ENCODE measurements at places on chromosomes 2 and 18.

DNA sequence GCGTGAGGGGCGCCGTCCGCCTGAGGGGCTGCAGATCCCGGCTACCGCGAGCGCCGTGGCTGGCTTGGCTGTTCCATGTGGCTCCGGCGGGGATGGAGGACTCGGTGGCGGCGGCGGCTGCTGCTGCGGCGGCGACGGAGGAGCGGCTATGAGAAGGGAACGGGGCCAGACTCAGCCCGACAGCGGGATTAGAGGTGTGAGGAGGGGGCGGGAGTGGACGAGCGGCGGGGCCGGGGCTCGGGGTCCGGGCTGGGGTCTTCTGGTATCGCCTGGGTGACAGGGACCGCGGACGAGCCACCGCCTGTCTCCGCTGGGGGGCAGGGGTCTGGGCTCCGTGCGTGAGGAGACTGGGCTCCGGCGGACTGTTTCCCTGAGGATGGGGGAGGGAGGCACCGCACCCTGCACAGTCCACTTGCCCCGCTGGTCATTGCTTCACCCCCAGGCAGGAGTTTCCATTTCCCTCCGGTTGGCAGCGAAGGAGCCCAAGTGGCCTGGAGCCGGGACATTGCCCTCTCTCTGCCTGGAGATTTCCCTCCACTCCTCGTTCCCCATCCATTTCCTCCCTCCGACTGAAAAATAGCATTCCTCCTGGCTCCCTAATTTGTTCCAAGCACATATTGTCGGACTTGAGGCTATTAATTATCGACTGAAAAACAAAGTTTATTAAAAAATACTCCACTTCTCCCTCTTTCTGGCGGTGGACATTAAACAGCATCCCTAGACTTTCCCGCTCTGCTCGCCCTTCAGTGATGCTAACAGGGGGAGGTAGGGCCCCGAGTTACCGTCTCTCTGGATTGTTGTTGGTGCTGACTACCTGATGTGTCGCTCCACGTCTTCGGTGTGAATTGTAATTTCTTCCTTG lies 577 bp downstream of the EHBP1 start:
- H3K4me3 ChIP-seq = peak overlapping the region; percentile 98
- no peaks in the 10 kb centered on the region for H3K36me3 ChIP-seq
- peak overlapping the region; percentile 88 for H3K27ac ChIP-seq
- peak; percentile 80 for DNase-seq
- H3K27me3 ChIP-seq = no peaks in the 10 kb centered on the region

DNA sequence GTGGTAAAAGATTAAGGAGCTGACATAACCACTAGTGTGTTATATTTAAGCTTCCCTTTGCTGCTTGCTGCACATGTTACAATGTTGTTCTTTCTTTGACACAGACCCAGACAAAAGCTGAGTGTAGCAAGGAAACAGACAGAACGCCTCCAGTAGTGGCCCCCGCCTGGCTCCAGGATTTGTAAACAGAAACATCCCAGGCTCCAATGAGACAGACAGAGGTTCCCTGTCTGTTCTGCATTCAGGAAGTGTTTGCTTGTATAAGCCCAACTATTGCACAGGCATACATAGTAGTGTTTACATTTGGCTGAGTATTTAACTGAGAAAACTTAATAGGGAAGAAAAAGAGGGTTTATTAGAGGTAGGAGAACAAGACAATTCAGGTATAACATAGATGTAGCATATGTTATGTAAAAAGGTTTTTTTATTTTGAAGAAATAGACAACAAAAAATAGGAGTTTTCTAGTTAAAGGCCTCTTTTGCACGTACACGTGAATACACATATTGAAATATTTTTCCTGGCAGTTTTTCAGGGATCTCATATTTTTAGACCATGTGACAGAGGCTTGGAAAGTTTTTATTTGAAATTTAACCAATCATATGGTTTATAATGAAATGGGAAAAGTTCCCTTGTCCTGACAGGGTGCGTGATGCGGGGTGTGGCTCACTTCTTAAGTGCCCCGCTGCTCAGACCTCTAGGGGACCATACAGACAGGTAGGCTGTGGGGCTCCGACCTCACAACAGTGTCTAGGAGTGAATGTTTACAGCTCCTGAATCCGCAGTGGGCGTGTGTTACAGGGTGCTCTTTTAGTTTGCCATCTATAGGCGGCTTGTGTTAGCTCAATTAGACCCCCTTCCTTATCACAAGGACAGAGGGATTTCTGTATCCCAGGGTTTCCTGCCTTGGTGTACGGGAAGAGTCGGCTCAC lies 118.4 kb downstream of the BMPR2 start:
- H3K4me3 ChIP-seq = no peak overlapping the region
- no peaks in the 10 kb centered on the region for H3K27me3 ChIP-seq

GRCh38 chr2:70626254-70626990 lies 72.8 kb upstream of the TGFA start:
- no peaks in the 10 kb centered on the region for H3K36me3 ChIP-seq
- DNase-seq = no peak
- no peaks in the 10 kb centered on the region for H3K27me3 ChIP-seq
- no peaks in the 10 kb centered on the region for H3K4me1 ChIP-seq

DNA sequence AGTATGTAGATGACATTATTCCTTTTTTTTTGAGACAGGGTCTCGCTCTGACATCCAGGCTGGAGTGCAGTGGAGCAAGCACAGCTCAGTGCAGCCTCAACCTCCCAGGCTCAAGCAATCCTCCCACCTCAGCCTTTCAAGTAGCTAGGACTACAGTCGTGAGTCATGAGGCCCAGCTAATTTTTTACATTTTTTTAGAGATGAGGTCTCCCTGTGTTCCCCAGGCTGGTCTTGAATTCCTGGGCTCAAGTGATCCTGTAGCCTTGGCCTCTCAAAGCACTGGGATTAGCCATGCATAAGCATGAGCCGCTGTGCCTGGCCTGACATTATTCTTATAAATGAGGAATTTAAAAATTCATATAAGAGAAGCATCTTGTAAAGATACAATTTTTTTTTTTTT lies 86.9 kb downstream of the FAM117B start:
- H3K4me3 ChIP-seq = no peak overlapping the region
- no peak for DNase-seq
- H3K27me3 ChIP-seq = no peaks in the 10 kb centered on the region
- H3K36me3 ChIP-seq = peaks cover 2% of the 10 kb centered on the region
- no peaks in the 10 kb centered on the region for H3K4me1 ChIP-seq
- no peak overlapping the region for H3K27ac ChIP-seq

DNA sequence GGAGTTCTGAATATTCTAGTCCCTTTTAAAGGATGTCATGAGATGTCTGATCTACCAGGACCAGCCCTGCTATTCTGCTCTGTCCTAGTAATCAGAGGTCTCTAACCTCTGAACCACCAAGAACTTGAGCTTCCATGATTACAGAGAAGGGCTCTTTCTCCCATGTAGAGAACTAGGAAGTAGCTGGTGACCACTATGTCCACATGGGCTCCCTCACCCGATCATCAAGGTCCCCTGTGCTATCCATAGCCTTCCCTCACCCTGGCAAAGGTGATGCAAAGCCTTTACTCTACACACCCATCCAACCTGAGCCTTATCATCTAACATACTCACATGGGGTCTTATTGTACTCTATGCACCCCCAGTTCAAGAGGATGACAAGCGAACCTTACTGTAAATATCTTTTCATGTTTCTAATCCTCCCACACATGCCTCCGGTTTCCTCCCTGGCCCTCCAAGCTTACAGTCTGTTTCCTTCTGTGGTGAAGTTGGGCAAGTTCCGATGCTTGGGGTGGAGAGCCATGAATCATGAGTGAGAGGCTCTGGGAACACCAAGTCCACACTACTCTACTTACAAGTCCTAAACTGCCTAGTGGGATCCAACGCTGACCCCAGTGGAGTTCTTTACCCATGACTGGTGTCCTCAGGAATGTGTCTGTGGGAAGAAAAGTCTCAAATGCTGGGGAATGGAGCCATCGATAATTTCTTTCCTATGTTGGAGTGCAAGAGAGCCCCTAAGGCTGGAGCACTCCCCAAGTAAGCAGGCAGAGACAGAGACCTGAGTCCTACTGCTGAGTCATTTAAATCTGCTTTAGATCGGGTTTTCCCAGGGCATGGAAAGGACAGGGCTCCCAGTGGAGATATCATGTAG lies 73.3 kb upstream of the KLF7 start:
- H3K27ac ChIP-seq = peak overlapping the region; percentile 35
- no peak for DNase-seq
- no peaks in the 10 kb centered on the region for H3K36me3 ChIP-seq
- no peaks in the 10 kb centered on the region for H3K4me1 ChIP-seq

- no peak for DNase-seq
- H3K27me3 ChIP-seq = no peaks in the 10 kb centered on the region
- no peaks in the 10 kb centered on the region for H3K4me1 ChIP-seq
- H3K36me3 ChIP-seq = no peaks in the 10 kb centered on the region
Observed at GRCh38 chr18:27130065-27130630, 55.0 kb downstream of the CHST9 start.

DNA sequence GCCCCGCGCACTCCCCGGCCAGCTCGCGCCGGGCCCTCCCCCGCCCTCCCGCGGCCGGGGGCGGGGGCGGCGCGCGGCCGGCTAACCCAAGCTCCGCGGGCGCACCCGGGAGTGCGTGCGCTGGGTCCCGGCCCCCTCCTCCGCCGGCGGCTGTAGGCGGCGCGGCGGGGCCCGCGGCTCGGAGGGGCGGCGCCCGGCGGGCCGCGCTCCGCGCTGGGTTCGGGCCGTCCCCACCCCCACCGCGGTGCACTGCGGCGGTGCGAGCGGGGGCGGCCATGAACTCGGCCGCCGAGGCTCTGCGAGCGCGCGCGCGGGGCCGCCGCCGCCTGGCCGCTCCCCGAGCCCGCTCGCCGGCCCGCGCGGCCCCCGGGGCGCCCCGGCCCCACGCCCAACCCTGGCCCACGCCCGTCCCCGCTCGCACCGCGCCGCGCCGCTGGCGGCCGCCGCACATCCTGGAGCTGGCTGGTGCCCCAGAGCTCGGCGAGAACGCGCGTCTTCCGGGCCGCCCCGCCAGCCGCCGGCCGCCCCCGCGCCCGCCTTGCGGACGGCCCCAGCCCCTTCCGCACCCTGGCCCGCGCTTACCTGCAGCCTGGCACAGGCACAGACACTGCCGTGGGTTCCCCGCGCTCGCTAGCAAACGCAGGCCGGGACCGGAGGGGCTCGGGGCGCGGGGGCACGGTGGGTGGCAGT lies at the start of gene ZBTB14:
ZBTB14 (minus strand) TSS at position 496 of the 690 bp plus-strand sequence. CDS start 2,480 bp downstream, outside the sequence.
- H3K4me3 ChIP-seq = peak within 1 kb of the TSS; percentile 95
- peak; percentile 83 for DNase-seq
- peaks cover 23% of the 10 kb centered on the region for H3K36me3 ChIP-seq
- H3K4me1 ChIP-seq = peaks cover 4% of the 10 kb centered on the region

- no peak overlapping the region for H3K27ac ChIP-seq
- no peaks in the 10 kb centered on the region for H3K4me1 ChIP-seq
- H3K36me3 ChIP-seq = no peaks in the 10 kb centered on the region
- H3K4me3 ChIP-seq = no peak overlapping the region
- no peak for DNase-seq
Observed at GRCh38 chr2:12895017-12895416, 178.3 kb downstream of the TRIB2 start.

- H3K27ac ChIP-seq = no peak overlapping the region
- DNase-seq = no peak
- no peak overlapping the region for H3K4me3 ChIP-seq
Observed at GRCh38 chr2:166464187-166464586, 29.9 kb downstream of the SCN7A start.

Data from Peyer's patch (tissue), 4 donors.